Osteoblast (primary cell): ENCODE measurements at places on chromosomes 2 and 18. TPM values are rescaled to one million over a fixed set of nuclear protein-coding genes. Genes with fewer than 3 reads are reported as not detected.

The TTR gene
- total RNA-seq = not detected in 2 replicates

- DNase-seq = no peak
Measured at GRCh38 chr18:11951390-11951851, 29.9 kb upstream of the IMPA2 start.

DNA sequence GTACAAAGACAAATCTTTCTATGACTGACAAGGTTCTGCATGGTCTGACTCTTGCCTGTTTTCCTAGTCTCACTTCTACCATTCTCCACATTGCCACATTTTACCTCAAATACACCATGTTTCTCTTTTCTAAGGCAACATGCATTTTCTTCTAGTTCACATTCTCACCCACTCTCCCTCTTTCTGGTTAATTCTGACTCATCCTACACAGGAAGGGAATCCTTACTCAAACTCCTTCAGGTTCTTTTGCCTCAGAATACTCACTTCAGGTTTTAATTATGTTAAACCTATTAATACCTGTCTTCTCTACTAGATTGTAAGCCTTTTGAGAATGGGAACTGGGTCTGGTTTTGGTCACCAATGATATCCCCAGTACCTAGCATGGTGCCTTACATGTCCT lies 47.2 kb downstream of the MAP2 start:
- DNase-seq = no peak

DNA sequence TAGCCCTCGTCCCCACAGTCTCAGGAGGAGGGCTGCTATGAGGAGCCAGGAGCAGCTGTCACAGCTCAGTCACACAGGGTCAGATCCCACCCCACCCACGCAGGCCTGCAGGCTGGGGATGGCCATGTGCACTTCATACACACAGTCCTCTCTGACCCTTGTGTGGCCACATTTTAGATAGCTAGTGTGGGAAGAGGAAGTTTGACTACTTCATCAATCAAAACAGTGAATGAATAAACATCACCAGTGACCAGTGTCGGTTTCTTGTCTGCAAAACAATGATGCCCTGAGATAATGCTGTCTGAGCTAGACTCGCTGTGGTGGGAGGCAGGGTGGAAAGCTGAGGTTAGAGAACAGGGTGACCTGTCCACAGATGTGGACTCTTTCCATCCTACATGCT lies 107.1 kb downstream of the PIEZO2 start:
- DNase-seq = no peak

DNA sequence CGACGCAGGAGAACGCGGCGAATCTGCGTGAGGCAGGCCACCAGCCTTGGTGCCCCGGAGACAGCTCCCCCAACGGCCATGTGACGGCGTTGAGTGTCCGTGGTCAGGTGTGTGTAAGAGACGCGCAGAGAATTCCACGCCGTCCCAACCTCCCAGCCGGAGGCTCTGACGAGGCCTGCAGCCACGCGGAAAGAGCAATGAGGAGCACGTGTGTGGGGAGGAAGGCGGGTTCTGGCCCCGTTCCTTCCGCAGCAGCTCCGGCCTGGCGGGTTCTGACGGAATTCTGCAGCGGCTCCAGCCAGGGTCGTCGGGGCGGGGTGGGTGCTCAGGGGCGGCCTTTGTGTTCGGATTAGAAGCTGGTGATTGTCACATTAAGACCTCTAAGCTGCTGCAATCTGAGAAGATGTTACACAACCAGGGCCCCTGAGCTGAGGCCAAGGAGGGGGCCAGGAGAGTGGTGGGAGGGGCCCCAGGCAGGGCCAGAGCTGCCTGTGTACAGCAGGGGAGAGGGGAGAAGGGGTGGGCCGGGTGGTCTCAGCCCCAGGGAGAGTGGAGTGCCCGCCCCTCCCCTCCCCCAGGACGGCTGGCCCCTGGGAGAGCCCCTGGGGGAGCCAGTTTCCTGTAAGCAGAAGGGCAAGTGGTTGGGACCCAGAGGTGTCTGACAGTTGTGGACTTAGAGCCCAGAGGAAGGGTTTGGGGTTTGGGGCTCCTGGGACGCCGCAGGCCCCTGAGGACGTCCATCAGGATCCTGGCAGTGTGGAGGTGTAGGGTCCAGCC lies 5.1 kb upstream of the GAL3ST2 start:
- peak; percentile 92 for DNase-seq

The ALPG gene
- not detected in 2 replicates for total RNA-seq

DNA sequence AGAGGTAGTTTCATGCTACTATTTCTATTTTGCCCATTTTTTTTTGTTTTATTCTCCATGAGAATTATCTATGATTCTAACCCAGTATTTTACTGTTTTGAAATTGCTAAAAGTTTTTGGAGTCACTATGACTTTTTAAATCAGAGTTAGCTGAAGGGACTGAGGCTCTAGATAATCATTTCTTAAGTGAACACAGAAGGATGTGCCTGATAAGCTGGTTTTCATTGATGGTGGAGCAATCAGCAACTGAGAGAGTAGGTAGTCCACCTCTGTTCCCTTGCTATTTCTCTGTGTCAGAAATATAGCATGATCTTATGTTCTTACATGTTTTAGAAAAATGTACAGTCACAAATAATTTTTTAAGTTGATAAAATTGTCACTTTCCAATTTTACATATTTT lies 59.4 kb downstream of the CCDC138 start:
- DNase-seq = no peak

The TMEM200C gene
- total RNA-seq = under 0.01 TPM in 2 replicates

DNA sequence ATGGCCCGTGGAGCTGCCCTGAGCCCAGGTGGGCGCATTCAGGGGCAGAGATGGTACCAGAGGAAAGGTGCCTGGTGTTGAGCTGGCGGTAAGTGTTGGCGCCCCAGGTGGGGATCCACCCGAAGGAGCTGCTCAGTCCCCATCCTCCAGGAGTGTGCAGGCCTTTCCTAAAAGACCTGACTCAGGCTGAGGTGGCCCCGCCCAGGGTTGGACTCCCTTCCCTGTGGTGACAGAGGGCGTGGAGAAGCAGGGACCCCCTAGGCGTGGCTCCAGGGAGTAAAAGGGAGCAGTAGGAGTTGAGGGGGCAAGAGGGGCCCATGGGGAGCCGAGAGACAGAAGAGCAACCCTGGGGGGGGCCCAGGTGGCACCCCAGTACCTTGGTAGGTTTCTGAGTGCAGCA lies 2.4 kb downstream of the OXER1 start:
- peak; percentile 11 for DNase-seq

GRCh38 chr18:49640741-49641140 lies 78.9 kb downstream of the LIPG start:
- DNase-seq = no peak

DNA sequence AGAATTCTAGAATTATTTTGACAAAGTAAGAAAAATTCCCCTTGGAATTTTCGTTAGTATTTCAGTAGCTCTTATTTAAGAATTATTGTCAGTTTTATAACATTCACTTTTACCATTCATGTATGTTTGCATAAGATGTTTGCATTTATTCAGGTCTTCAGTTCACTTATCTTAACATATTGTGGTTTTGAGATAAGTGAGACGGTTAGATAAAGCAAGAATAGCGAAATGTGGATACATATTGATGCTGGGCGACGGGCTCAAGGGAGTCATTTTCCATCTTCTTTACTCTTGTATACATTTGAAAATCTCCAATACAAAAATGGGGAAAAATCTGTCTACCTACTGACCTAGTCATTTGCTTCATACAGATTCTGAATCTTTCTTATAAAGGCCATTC lies 156.7 kb upstream of the HDAC4 start:
- no peak for DNase-seq

DNA sequence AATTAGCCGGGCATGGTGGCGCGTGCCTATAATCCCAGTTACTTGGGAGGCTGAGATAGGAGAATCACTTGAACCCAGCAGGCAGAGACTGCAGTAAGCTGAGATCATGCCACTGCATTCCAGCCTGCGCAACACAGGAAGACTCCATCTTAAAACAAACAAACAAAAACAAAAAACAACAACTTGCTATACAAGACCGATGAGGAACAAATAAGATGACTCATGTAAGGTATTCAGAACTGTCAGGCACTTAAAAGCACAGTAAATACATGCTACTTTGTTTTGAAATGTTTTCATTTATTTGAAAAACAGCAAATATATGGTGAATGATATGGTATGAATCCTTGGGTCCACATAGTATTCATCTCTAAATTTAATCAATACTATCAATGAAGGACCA lies 66.7 kb downstream of the TRIP12 start:
- no peak for DNase-seq

The GRHL1 gene
- total RNA-seq = 0.29 and 0.36 TPM in 2 replicates

DNA sequence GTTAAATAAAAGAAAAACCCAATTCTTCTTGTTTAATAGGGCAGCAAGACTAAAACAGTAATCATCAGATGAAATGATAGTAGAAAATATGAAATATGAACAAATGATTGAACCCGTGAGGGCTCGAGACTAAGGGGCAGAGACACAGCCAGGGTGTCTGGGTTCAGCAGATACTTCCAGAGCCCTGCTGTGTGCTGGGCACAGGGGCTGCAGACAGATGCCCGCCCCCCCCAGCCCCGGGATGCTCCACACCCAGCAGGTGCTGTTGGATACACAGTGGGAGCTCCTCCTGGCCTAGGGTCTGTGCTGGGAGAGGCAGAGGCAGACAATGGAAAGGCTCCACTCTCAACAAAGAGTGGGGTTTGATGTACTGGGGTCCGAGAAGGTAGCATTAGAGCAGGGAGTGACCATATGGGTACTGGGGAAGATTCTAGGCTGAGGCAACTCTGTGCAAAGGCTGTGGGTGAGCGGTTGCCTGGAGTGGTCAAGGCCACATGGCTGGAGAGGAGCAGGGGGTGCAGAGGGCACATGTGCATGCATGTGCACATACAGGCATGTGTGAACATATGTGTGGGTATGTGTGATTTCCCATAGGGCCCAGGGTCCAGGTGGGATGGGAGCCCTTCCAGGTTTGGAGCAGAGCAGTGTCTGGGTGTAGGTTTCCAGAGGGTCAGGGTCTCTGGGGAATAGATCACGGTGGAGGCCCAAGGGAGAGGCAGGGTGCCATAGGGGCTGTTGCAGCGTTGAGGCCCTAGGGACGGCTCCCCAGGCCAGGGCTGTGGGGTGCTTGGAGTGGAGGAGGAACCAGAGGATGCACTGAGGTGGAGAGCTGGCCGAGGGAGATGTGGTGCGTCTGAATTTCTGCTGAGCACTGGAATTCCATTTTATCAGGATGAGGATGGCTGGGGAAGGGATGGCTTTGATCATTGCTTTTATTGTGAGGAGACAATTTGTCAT lies 36.7 kb downstream of the LDLRAD4 start:
- no peak for DNase-seq

GRCh38 chr2:156909983-156910382 lies 347.5 kb upstream of the GALNT5 start:
- DNase-seq = no peak

DNA sequence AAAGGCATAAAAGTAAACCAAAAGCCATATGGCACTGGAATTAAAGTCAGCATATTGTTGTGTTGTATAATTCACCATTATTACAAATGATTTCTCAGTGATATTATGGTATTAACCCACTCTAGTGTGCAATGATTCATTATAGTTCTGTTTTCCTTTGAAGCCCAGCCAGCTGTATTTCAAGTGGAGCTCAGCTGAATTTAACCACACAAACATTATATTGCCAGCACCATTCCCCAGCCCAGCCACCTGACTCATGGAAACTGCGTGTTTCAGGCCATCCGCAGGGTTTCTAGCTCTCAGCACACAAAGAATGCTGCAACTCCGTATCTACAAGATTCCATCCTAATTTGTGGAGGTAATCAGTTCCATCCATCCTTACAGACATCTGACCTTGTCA lies 166.8 kb upstream of the CHAC2 start:
- DNase-seq = no peak

- DNase-seq = no peak
Measured at GRCh38 chr2:147818741-147819140, 26.1 kb upstream of the ACVR2A start.

DNA sequence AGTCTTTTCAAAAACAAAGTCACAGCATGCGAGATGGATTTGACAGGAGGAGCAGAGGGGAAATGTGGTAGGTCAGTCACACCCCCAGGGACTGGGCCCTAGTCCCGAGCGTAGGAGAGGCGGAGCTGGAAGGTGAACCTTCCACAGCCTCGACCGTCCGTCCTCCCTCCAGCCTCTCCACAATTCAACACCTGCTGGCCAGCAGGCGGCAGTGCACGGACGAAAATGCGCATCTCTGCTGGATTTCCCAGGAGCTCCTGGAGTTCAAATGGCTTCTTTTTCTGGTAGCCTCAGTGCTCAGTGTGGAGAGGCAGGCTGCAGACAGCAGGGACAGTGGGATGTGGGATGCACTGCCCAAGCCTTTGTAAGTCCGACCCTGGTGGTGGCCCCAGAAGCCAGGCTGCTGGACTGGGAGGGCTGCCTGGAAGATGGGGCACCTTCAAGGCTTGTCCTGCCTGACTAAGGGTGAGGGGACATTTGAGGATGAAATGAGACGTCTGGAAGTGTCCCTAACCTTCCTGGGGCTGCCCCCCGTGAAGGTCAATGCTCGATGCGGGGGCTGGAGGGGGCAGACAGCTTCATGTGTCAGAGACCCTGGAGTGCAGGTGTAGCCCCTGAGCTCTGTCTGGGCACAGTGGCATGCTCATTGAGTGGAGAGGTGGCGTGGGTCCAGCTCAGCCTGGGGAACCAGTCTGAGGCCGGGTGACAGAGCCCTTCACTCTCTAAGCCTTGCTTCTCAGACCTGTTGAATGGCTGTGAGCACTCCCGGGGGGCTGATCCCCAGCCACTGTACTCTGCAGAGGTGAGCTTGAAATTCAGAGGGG lies 189.5 kb downstream of the TFCP2L1 start:
- peak; percentile 97 for DNase-seq

DNA sequence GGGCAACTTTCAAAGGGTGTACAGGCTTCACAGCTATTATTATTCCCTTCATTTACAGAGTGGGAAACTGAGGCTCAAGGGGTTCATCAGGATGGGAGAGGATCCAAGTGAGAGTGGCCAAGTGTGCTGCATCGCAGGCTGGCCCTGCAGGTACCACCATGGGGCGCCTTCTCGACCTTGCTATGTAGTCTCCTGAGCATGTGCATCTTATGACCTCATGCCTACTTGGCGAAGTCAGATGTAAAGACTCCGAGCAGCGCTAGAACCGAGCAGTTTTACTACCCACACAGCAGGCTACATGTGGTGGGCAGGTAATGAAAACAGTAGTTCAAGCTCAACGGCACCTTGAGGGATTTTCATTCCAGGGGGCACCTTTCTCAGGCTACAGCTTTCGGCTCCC lies 42.0 kb downstream of the TFCP2L1 start:
- no peak for DNase-seq

- DNase-seq = no peak
Measured at GRCh38 chr2:85875350-85876050, 13.3 kb downstream of the ST3GAL5 start.

DNA sequence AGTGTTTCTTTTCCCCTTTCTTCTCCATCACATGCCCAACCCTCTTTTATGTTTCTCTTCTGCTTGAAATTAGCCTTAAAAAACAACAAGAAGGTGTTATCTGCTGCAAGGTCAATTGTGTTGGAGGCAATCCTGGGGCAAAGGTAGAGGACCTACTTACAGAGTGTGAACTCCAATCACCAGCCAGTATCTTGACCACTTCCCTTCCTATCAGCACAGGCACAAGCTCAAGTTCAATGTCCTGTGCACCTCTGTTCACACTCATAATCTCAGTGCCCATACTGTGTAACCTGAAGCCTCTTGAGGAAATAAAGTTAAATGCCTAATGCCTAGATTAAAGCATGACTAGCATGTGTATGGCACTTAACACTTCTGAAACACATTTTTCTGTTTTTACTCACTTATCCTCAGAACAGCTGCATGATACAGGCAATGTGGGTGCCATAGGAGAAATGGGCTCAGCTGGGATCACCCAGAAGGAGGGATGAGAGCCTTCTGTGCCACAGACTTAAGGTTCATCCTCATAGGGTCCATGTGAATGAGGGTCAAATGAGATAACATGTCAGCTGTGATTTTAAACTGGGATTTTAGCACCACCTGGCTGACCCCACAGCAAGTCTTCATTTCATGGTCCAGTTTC lies 701.5 kb downstream of the BCL11A start:
- DNase-seq = no peak
